Cardiac muscle cell (in vitro differentiated cells and primary cell): ENCODE measurements at places on chromosomes 12 and 14. TPM values are rescaled to one million over a fixed set of nuclear protein-coding genes. Genes with fewer than 3 reads are reported as not detected.
A peak's percentile ranks its signal among the peaks of the same experiment; 100 is the strongest.

Gene TESPA1
- not detected in 2 replicates for total RNA-seq

Gene TUNAR
- 0.67 and 1.3 TPM in 2 replicates for total RNA-seq

- no peak for DNase-seq
Observed at GRCh38 chr14:83085136-83085535, 1551.5 kb upstream of the SEL1L start.

GRCh38 chr12:1252758-1253157 lies 261.7 kb downstream of the ERC1 start:
- DNase-seq: no peak

- peak; percentile 71 for DNase-seq
Observed at GRCh38 chr14:89027097-89027740, 202.8 kb downstream of the TTC8 start.

- peak; percentile 22 for DNase-seq
Observed at GRCh38 chr12:4579305-4580102, 17.5 kb downstream of the DYRK4 start.

- no peak for DNase-seq
Observed at GRCh38 chr12:103272949-103273348, 222.8 kb downstream of the C12orf42 start.

DNA sequence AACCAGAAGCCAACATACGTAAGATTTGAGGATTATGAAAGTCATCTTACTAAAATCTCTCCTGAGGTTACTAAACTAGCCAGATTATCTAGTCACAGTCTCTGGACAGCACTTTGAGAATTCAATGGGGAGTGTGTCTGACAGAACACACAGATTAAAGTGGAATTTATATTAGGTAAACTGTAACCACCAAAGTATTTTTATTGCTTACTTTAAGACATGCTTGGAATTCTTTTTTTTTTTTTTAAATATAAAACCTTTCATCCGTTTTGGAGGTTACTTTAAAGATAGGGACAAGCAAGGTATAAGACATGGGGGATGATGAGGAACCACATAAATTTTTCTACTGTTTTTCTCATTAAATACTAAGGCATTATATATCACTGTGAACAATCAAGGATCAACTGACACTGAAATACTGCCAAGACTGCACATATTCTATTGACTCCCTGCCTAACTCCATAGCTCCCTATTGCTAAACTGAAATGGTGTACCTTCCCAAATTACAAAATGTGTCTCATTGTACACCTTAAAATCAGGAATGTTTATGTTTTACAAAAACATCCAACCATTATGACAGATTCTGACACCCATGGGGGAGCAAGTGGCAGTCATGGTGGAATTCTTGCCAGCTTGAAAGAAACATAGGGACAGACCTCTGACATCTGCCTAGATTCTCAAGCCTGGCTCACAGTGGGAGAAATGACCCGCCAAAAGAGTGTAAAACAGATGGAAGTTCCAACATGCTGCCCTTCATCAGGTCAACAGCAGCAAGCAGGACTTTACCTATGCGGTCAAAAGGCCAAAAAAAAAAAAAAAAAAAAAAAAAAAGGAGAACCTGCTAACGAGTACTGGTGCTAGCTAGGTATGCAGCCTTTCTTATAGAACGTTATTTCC lies 239.3 kb downstream of the MED13L start:
- DNase-seq: no peak

GRCh38 chr12:25585021-25585523 lies 32.0 kb upstream of the LMNTD1 start:
- DNase-seq: peak; percentile 96

DNA sequence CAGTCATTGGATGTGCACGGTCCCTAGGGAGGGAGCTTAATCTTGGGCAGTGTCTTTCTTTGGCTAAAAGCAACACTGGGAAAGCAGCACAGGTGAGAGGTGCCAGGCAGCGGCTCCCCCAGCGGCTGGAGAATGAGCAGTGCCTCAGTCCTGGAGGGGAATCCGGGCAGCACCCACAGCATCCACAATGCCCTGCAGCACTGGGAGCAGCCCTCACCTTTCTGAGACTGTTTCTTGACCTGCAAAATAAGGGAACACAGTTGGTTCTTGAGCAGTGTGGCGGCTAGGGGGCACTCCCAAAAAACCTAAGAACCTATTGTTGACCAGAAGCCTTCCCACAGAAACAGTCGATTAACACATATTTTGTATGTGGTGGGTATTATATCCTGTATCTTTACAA lies 75.8 kb downstream of the SINHCAF start:
- DNase-seq: no peak

DNA sequence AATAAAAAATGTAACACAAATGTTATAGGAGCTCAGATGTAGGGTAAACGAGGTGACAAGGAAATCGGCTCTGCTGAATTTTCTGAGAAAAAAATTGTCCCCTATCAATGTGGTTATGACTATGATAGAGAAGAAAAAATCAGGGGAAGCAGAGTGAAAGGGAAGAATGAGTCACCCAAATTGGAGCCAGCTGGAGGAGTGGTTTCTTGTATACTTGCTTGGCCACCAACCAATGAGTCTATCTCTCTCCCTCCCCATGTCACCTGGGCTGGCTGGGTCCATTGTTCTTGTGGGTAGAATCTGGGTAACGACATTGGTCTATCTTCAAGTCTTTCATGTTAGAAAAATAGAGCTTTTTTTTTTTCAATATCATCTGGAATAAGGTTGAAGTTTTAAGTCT lies 196.6 kb upstream of the FLRT2 start:
- no peak for DNase-seq
